ENCODE measurements at places on chromosomes 2 and 18.

DNA sequence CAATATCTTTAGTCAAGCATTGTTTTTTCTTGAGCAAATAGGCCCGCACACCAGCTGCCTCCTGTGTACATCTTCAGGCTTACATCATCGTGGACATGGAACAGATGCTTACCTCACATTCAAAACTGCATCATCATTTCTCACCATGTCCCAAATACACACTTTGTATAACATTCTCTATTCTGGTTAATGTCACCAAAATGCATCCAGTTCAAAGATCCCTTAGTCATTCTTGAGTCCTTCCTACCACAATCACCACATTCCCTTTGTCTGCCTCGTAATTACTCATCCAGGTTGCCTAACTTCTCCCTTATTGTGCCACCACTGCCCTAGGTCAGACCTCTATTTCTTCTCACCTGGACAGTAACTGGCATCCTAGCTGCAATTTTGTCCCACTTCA, 373.7 kb upstream of the GALNT5 start:
- DNase-seq, result no peak

GRCh38 chr2:127943186-127943585, 57.4 kb upstream of the AMMECR1L start:
- no peak for DNase-seq

- DNase-seq, result no peak
Observed at GRCh38 chr2:120857931-120858330, 122.3 kb downstream of the GLI2 start.

DNA sequence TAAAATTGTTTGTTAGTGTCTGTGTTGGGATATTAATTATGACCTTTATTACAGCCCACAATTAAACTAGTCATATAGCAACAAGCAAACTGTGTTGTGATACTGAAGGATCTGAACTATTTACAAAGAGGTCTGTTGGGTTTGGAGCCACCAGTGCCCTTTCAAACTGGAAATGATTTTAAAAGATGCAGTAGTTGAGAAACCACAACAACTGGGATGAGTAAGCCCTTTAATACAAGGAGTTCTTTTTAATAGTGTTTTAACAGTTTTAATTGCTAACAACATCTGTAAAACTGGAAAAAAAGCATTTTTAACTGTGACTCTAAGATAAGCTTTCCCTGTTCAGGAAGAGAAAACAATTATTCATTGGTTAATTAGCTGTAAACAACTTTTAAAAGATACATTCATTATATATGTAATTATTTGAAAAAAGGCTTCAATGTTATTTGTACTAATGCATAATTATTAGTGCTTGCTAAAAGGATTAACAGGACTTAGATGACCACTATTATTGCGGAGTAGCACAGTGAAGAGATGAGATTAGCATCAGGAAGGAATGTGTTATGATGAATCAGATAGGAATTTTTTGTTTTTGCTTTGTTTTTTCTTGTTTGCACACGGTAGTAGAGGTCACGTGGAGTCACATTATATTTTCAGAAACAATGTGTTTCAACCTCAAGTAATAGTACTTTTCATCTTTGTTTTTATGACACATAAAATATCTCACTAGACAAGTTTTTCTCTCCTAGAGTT, 392.7 kb upstream of the FANCL start:
- DNase-seq, result no peak

- no peak for DNase-seq
Observed at GRCh38 chr2:88933980-88934379, 242.5 kb downstream of the RPIA start.

GRCh38 chr2:85516653-85517389, 22.1 kb upstream of the MAT2A start:
- DNase-seq, result no peak

DNA sequence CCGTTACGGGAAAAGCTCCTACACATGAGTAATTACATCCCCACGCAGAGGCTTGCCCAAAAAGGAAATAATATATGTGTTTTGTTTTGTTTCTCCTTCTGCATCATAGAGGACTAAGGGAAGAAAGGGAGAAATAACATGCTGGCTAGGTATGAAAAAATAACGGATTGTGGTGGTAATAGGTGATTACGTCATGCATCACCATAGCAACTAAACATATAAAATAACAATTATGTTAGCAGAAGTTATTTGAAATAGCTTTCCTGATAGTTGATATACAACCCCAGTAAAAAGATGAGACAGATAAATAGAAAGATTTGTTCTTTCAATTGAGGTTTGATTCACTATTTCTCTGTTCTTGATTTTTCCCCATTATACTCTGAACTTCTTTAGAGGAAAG, 518.0 kb downstream of the ZNF516 start:
- DNase-seq, result no peak

DNA sequence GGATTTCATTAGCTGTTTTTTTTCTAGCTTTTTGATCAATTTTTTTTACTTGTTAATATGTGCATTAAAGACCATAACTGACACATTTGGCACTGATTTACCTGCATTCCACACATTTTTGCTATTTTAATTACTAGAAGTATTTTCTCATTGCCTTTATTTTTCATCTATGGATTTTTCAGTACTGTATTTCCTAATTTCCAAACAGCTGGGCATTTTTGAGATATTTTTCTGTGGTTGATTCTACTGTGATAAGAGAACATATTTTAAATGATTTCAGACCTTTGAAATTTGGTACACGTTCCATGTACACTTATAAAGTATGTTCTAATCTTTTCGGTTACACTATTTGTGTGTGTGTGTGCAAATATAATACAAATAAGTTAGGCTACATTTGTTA, 135.3 kb downstream of the PARD3B start:
- DNase-seq, result no peak
